ENCODE measurements at places on chromosomes 2 and 18.

GRCh38 chr2:148814860-148815419, 60.1 kb upstream of the KIF5C start:
- DNase-seq = peak; percentile 62

GRCh38 chr2:47905386-47906156, 727 bp downstream of the FBXO11 start:
- DNase-seq = peak; percentile 58

GRCh38 chr2:175575346-175576258, 394.1 kb upstream of the ATP5MC3 start:
- no peak for DNase-seq

GRCh38 chr2:241768251-241768711, 8.3 kb upstream of the GAL3ST2 start:
- DNase-seq = no peak

DNA sequence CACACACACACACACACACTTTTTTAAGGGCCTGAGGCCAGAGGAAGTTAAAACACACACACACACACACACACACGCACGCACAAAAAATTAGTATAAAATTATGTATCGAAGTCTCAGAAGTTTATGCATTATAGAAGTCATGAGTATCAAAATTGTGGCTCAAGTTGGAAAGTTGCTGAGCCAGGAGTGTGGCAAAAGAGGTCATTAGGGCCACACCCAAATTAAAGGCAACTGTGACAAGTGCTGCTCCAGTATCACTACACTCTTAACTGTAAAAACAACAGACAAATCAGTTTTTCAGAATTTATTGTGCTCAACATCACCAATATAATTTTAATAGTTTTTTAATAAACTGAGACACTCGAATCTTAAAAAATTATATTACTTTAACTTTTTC, 36.9 kb downstream of the YWHAQ start:
- DNase-seq = no peak

DNA sequence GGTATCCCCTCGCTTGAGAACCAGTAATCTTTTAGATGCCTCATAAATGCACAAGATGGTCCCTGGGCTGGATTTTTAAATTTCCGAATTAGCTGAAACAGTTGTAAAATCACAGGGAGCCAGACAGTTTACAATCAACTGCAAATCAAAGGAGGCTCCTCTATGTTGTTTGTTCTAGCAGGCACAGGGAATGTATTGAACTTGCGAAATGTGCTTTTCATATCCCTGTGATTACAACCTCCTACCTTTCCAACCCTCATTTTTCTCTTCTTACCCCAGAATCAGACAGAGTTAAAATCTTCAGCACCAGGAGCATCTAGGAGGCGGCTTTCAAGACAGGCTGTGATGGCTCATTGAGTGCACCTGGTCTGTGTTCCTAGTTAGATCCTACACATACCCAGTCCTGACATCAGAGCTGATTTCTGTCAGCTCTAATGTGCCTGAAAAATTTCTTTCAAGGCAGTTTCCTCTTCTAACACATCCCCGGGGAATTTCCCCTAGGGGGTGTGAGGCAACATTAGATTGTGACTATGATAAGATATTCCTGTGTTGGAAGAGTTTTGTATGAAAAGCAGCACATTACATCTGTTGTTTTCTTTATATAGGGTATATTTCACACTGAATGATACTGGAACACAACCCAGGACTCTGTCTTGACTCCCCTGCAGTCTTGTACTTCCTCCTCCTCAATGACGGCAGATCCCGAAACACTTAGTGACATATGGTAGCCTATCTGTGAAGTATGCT, 17.9 kb upstream of the CAVIN2 start:
- DNase-seq = peak; percentile 55

DNA sequence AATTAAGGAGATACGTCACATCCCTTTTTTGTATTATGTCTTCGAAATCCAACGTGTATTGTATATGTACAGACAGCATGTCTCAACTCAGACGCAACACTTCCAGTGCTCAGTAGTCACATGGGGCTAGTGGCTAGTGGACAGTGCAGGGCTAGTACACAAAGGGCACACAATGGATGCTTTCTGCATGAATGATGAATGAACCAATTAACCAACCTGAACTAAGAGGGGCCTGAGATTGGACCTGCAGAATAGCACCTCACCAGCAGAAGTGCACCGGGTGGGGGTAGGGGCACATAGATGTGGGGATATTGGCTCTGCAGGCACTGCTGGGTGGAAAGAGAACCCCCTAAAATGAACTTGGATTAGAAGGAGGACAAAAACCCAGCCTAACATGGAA, 20.7 kb downstream of the ST8SIA5 start:
- DNase-seq = no peak

DNA sequence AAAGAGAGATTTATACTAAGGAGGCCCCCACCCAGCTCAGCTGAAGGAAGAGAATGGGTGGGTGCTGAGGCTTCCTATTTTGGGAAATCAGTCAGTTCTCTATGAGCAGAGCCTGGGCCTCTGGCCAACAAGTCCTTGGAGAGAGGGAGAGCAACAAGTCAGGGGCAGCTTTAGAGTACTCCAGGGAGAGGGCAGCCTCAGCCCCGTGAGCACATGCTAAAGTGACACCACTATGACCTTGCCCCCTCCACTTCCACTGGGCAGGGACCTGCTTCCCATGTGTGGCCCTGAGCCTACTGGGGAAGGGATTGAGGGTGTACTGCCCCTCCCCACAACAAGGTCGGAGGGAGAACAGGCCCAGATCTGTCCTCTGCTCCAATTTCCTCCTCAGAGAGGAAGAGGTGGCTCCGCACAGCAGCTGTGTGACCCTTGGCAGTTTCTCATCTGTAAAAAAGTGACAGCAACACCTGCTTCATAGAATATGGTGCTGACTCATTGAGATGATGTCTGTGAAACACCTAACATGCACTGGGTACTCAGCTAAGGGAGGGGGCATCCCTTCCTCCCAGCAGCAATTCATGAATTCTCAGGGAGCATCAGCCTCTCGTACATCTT, 72.9 kb downstream of the CLHC1 start:
- no peak for DNase-seq

- DNase-seq = no peak
Measured at GRCh38 chr2:160555420-160556071, 61.9 kb upstream of the RBMS1 start.

DNA sequence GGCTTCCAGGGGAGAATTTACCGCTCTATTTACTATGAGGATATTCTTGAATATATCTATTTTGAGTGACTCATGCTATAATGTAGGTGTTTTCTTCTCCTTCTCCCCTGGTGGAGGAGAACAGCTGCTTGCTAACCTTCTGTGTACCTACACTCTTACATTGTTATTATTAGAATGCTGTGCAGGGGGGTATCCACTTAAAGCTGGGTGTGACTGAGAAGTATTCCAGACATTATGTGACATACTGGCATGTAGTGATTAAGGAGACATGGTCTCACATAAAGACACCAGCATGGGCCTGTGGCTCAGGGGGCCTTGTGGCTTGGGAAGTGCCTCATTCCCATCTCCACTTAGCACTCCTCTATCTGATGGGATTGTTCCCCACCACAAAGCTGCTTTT, 287.9 kb downstream of the PTPRM start:
- DNase-seq = no peak

GRCh38 chr2:118525346-118525745, 322.1 kb downstream of the EN1 start:
- no peak for DNase-seq

DNA sequence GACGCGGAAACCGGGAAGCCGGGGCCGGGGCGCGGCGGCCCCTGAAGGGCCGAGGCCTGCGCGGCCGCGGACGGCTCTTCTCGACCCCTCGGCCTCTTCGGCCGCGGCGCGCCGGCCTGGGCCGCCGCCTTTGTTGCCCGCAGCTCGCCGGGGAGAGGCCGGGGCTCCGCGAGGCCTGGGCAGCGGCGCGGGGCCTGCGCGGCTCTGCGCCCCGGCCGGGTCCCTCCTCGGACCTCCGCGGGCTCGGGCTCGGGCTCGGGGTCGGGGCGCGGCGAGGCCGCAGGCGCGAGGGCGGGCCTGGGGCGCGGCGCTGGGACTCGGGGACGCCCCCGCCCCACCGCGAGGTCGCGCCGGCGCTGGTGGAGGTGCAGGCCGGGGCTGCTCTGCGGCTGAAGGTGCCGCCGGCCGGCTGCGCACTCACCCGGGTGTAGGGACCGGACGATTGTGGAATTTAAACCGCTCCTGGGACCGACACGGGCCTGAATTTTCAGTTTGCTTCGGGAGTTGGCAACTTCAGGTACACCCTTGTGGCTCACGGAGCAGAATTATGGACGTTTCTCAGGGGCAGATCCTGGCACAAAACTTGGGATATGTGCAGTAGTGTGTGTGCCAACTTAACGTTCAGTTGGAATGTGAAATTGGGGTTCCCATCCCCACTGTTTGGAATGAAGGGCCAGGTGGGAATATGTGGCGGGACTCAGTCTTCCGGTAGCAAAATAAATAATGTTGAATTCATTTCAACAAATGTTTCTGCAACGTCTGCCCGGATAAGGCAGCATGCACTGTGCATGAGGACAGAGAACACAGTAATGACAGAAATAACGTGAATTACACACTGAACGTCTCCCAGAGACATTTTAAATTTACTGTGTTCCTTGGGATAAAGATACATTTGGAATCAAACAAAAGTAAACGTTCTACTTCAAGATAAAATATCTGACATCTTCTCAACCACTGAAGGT, 787 bp downstream of the SOCS6 start:
- DNase-seq = peak; percentile 49

- DNase-seq = no peak
Measured at GRCh38 chr2:200278694-200279316, 27.7 kb upstream of the SPATS2L start.

- DNase-seq = no peak
Measured at GRCh38 chr18:23542461-23542860, 39.1 kb downstream of the RMC1 start.

DNA sequence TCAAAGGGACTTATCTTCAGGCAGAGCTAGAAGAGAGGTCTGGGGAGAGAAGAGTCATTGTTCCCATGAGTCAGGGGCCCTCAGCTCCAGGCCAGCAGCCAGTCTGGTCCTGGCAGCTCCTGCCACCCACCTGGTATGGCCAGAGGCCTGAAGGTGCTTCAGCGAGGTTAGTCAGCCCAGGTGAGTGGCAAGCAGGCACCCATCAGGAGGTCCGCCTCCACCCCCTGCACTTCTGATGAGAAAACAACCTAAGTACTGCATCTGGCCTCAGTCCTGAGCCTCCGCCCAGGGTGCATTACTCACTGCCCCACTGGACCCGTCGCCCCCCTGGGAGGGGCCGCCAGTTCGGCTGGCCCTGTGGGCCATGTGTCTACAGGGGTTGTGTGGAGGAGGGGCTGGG, 130.2 kb downstream of the INHBB start:
- DNase-seq = no peak

- no peak for DNase-seq
Measured at GRCh38 chr2:232872826-232873225, 2.8 kb downstream of the SNORC start.

GRCh38 chr2:196170606-196171247, 651 bp downstream of the STK17B start:
- DNase-seq = peak; percentile 69

GRCh38 chr2:169363560-169364150, 1.3 kb upstream of the LRP2 start:
- peak; percentile 21 for DNase-seq
